ENCODE measurements at places on chromosomes 7 and 10.

GRCh38 chr10:119637631-119638030, 13.5 kb upstream of the BAG3 start:
- DNase-seq = no peak

DNA sequence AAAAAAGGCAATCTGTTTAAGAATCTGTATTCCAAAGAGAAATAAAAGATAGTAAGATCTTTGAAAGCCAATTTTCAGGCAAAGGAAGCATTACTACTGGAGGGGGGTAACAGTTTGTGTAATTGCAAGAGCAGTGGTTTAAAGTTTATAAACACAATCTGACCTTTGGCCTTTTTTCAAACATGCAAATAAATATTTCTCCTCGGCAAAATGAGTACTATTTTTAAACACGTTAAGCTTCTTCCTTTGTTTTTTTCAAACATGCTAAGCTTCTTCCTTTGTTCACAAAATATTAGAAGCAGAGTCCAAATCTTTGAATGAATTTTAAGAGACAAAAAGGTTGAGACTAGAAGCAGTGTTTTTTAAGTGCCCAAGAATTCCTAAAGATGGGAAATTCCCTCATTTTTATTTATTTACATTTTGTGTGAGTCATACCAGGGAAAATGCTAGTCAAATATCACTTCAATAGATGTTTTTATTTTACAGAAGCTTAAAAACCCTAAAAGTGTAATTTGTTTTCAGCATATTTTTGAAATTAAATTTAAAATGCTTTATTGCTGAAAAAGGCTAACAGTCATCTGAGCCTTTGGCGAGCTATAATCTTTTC, 229.3 kb downstream of the GPR37 start:
- no peak for DNase-seq

- no peak for DNase-seq
Measured at GRCh38 chr7:76396864-76397263, 12.6 kb downstream of the SSC4D start.

DNA sequence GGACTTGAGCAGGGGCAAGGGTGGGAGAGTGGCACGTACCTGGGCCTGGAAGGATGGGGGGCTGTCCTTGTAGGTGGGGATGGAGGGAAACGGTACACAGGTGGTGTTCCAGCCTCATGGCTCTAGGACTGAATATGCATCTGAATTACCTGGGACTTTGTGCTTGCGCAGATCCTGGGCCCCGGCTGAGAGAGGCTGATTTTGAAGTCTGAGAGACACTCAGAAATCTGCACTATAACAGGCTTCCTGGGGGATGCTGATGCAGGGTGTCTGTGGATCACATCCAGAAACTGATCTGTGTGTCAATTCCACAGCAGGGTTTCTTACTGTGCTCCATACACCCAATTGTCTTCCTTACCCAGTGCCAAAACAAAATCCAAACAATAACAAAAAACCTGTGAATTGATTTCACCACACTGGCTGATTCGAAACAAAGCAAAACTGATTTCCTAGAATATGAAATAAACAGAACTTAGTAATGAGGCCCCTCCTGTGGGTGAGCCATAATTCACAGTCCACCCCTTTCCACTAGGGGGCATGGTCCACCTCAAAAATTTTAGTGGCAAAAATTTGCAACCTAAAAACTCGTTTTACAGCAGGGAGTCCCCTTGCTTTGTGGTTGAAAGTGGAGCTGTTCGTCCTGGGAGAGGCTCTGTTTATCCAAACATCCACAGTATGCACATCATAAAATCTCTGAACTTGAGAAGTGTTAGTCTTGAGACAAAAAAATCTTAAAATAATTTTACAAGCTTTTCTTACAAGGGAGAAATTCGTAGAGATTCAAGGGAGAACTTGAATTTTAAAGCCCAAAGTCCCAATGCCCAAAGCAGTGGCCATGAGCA, 32.0 kb upstream of the PLEKHA1 start:
- DNase-seq = peak; percentile 30

GRCh38 chr10:107118866-107119265, 45.6 kb downstream of the SORCS1 start:
- DNase-seq = no peak

DNA sequence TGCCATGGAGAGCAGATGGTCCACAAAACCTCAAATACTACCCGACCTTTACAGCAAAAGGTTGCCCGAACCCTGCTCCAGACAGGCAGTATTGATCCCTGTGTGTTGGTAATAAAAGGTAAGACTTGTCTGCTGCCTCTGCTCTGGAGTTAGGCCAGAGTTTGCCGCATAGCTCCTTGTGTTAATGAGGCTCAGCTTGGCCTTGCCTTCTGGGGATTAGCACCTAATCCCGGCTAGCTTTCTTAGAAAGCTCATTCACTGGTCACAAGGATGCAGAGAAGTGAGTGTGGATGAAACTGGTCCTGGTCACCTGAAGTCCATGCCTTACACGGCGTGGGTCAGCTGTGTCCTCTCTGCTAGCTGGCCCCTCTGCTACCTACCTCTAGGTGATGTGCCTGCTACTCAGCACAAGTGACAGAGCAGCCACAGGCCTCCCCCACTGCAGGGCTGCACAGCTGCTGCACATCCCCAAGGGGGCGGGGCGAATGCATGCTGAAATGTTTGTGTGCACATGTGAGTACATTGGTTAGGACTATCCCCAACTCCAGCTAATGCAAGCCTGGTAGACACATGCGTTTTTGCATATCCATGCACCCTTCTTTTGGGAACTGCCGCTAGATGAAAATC, 31.7 kb upstream of the SYPL1 start:
- no peak for DNase-seq

GRCh38 chr10:18312374-18313139, 172.3 kb downstream of the CACNB2 start:
- DNase-seq = no peak

GRCh38 chr10:58833771-58834561, 321.3 kb downstream of the BICC1 start:
- no peak for DNase-seq

- DNase-seq = no peak
Measured at GRCh38 chr10:6978187-6978627, 398.1 kb upstream of the PRKCQ start.

GRCh38 chr10:30751678-30752331, 122.3 kb upstream of the LYZL2 start:
- no peak for DNase-seq

- no peak for DNase-seq
Measured at GRCh38 chr10:24518411-24518810, 205.3 kb downstream of the ARHGAP21 start.

- DNase-seq = no peak
Measured at GRCh38 chr7:2158331-2159175, 74.2 kb downstream of the MAD1L1 start.

DNA sequence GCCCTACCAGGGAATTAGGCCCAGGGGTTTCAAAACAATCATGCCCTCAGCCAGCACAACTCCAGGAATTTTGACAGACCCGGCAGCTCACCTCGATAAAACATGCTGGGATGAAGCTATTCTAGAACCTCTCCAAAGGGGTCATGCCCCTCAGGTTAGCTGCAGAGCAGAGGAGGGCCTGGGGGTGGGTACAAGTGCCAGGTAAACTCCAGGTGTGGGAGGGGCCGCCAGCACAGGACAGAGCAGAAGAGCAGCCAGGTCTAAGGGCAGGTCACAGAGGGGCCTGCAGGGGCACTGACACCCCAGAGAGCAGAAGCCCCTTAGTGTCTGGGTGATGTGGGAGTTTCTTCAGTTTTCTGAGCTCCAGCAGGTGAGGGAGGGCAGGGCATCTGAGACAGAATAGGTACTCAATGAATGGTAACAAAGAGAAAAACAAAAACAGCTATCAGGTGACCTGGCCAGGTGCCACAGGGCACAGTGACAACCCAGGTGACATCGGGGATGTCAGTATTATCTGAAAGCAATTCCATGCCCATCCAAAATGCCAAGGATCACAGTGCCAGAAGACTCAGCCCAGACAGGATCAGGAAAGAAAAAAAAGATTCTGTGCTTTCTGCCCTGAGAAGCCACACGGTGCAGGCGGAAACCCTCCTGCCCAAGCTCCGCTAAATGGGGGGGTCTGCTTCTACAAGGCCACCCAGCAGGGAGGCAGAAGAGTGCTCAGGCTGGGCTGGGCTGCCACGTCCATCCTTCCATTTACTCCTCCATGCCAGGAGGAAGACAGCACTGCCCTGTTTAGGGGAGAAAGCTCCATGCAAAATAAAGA, 104.5 kb downstream of the TNS3 start:
- no peak for DNase-seq

DNA sequence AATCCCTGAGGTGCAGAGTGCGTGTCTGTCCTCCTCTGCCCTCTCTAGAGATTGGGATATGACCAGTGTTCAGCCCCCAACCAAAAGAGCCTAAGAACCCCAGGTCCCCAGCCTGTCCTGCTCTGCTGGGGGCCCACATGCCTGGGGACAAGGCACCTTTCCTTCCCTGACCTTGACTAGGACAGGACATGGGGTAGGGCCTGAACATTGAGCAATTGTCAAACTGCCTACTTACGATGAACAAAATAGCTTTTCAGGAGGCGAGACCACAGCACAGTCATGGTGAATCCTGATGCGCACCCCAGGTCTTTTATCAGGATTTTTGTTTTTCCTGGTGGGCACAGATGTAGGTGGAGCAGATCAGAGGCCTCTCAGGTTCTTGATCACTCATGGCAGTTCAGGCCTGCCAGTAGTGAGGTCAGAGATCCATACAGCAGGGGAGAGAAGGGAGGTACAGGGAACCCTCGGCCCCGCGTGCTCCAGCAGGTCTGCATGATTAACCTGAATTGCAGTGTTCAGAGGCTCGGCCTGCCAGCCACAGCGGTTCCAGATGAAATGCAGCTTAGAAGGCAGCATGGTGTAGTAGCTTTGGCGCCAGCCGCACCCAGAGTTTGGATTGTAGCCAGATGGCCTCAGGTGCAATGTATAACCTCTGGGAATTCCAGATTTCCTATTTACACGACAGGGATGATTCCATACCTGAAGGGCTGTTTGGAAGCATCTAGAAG, 191.3 kb downstream of the CUX1 start:
- DNase-seq = no peak

DNA sequence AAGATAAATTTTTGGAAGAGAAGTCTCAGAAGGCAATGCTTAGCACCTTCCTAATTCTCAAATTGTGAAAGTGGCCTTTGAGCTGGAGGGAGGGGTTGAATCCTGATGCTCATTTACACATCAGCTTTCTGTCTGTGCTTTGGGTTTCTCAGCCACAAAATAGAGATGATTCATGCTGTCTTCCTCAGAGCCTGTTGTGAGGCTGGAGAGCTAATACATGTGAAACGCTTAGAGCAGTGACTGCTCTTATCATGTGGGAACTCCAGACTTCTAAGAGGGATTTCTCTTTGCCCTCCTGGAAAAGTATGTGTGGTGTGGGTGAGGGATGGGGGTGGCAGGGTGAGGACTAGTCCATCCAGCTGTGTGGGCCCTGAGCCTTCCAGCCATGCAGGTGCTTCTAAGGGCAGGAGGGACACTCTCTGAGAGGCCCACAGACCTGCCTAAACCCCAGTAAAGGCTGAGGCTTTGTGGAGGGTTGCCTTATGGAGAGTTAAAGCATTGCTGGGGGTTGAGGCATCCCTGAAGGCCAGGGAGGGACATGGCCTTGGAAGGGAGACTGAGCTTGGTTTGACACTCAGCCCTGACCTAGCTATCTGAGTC, 4.8 kb upstream of the EVX1 start:
- no peak for DNase-seq

- DNase-seq = no peak
Measured at GRCh38 chr7:96179341-96179740, 142.6 kb downstream of the SLC25A13 start.

GRCh38 chr10:31953080-31953479, 24.4 kb upstream of the ARHGAP12 start:
- DNase-seq = no peak

DNA sequence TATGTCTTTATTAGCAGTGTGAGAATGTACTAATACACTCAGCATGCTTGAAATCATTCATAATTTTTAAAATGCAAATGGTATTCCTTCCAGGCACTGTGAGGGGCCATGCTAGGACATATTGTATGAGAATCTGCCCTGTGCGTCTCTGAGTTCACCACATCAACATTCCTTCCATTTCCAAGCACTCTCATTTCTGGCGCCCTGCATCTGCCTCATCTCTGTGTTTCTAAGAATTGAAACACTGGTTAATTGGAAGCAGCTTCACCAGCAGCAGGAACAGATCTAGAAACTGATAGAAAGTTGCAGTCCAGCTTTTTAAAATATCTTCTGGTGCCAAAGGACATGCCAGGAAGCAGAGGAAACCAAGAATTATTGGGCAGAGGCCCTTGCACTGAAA, 555.9 kb upstream of the DPP6 start:
- DNase-seq = no peak

- no peak for DNase-seq
Measured at GRCh38 chr10:124928545-124928944, 13.4 kb upstream of the ZRANB1 start.

DNA sequence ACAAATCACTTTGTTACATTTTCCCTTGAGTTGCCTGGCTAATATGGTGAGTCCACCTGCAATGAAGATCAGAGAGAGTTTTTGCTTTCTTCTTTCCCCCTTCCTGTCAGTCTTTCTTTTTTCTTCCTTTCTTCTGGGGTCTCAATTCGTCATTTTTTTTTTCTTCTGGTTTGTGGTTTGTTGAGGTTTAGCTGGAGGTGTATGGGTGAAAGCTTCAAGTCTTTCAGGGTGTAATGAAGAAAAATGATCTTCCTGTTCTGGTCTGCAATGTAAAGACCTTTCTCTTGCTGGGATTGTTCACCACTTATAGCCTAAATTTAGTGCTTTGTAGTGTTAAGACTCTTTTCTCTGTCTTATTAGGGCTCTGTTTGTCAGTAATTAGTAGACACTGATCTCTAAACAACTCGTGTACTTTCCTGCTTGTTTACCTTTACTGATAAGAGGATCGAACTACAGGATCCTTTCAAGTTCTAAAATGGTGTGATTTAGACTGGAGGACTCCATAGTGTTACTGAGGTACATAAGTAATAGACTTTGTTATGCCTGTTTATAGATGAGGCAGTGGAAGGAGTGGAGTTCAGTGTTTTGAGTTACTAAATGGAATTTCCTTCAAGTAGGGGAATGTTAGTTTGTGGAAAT, 129.1 kb downstream of the SUGCT start:
- DNase-seq = no peak

GRCh38 chr7:77253151-77253550, 53.5 kb upstream of the FGL2 start:
- DNase-seq = no peak

DNA sequence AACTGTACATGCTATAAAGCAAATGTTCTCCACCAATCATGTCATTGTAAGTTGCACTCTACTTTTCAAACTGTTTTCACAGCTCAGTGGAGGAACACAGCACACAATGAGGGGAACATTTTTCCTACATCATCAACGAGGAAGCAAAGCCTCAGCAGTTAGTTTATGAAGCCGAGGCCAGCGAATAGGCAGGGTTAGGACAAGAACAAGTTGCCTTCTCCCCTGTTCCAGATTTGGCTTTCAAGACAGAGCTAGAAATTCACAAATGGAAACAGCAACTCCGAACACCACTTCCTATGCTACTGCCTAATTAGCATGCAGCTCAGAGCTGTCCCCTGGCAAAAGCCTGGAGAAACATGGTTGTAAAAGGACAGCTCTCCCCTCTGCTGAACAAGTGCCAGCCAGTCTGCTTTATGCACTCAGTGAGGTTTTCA, 19.8 kb downstream of the ITGB8 start:
- DNase-seq = no peak

GRCh38 chr10:44195112-44196007, 189.5 kb downstream of the CXCL12 start:
- no peak for DNase-seq
